ENCODE measurements at places on chromosomes 1 and 21.

- no peak for DNase-seq
These were observed 22.0 kb downstream of the MYOM3 start for GRCh38 chr1:24089743-24090555.

DNA sequence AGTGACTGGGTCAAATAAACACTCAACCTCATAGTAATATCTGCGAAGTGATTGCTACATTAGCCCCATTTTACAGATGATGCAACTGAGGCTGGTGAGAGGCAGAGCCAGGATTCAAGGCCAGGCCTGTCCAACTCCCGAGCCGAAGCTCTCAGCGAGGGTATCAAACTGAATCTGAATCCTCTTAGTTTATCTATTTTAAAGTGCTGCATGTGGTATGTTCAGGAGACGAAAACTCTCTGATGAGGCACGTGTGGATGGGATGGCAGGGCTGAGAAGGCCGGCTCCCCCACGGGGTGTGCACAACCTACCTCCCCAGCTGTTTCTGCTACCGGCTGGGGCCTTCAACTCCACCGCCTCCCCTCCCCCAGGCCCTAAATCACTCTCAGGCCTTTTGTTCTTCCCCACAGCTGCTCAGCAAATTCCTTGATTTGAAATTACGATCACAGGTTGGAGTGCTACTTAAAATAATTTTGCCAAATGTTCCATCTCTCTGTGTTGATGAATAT, 171.8 kb downstream of the TOMM20 start:
- no peak for DNase-seq

DNA sequence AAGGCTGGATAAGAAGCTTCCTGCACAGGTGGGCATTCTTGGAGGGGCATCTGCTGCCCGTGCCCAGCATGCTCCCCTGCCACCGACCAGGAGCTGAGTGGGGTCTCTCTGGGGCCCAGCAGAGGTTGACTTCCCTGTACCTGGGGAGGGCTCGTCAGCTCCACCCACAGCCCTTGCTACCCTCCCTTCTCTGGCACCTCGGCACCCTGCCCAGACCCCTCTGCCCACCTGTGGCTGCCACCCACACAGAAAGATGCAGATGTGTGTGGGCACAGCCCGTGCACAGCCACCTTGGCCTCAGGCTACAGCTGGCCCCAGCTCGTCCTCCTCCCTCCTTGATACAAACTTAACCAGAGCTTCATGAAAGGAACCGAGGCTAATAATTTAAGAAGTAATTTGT, 241.2 kb upstream of the VAMP3 start:
- no peak for DNase-seq

GRCh38 chr21:39131791-39132190, 51.5 kb downstream of the PSMG1 start:
- no peak for DNase-seq
